ENCODE measurements at places on chromosomes 13 and 19.

GRCh38 chr13:80630685-80631121, 289.8 kb upstream of the SPRY2 start:
- DNase-seq: no peak

- DNase-seq: no peak
Measured at GRCh38 chr19:38455031-38455430, 21.5 kb downstream of the RYR1 start.

- no peak for DNase-seq
Measured at GRCh38 chr13:45482571-45483173, 17.9 kb downstream of the COG3 start.

GRCh38 chr13:109275852-109276251, 510.5 kb downstream of the IRS2 start:
- DNase-seq: no peak

GRCh38 chr19:18173054-18173571, 500 bp upstream of the IFI30 start:
- DNase-seq: no peak

GRCh38 chr13:72559716-72560115, 167.7 kb downstream of the MZT1 start:
- DNase-seq: no peak

GRCh38 chr13:66837246-66837645, 392.9 kb downstream of the PCDH9 start:
- DNase-seq: no peak

- no peak for DNase-seq
Measured at GRCh38 chr19:36963280-36963679, 47.1 kb downstream of the ZNF568 start.

GRCh38 chr13:42420304-42420703, 148.4 kb downstream of the AKAP11 start:
- no peak for DNase-seq

DNA sequence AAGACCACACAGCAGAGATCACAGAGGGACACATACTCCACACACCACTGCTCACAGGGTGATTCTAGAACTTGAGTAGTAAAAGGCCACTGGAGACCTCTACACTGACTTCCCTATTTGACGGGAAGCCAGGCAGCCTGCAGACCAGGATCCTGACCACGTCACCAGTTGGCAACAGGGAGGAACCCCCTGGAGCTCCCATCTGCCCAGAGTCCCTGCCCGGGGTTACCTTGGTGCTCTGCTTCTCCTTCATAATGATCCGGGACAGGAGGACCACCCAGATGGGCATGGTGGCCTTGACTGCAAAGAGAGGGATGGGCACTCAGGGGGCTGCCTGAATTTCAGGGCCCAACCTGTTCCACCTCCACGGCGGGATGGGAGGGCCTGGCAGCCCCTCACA, 932 bp downstream of the SLC35E1 start:
- no peak for DNase-seq

DNA sequence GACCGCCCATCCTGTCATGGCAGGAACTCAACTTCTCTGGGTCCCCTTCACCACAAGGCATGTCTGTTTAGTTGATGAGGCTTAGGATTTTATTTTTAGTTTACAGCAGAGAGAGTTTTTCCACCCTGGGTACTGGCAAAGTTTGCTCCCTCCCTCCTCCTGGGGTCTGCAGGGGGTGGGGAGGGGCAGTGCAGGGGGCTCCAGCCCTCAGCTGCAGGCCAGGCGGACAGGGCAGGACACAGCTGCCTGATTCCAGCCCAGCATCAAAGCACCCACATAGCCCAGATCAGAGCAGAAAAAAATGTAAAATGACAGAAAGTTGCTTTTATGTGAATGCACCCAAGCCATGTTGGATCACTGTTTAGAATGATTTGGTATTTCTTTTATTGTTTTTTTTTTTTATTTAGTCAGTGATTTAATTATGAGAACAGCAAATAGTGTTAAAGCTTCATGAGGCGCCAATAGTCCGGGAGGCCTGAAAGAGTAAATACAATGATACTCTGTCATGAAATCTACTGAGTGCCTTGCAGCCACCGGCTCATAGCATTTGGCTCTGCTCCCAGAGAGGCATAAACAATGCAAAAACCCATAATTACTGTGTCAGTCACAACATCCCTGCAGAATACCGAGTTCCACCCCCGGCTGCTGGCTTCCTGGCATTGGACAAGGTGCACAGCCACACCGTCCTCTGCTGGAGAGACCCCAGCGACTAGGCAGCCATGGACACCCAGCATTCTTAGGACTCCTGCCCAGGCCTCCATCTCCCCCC, 923.5 kb downstream of the UQCRFS1 start:
- no peak for DNase-seq

DNA sequence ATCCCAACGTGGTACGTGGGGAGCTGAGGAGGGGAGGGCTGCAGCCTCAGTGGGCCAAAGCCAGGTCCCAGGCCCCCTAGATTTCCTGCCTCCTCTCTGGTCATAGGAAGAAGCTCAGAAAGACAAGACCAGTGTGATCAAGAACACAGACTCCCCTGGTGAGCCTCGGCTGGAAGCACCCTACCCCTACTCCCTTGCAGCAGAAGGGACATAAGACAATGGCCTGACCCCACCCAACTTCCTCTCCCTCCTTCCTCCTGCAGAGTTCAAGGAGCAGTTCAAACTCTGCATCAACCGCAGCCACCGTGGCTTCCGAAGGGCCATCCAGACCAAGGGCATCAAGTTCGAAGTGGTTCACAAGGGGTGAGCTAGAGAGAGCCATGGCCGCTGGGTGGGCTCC, 11.5 kb downstream of the PODNL1 start:
- DNase-seq: no peak

DNA sequence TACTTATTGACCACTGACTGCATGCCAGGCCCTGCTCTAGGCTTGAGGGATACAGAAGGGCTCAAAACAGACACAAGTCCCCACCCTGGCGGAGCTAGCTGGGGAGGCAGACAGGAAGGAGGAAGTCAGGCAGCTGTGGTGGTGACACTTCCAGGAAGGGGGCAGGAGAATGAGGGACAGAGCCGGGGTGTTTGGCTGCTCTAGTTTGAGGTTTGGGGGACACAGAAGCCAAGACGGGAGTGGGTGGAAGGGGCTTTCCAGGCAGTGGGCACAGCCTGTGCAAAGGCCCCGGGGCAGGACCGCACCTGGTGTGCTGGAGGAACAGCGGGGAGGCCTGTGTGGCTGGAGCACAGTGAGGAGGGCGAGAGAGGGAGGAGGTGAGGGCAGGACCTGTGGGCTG, 4.0 kb downstream of the MRPL54 start:
- DNase-seq: no peak

GRCh38 chr13:113184568-113185440, 23.7 kb downstream of the PCID2 start:
- no peak for DNase-seq

- no peak for DNase-seq
Measured at GRCh38 chr13:68066879-68067513, 836.9 kb upstream of the PCDH9 start.

DNA sequence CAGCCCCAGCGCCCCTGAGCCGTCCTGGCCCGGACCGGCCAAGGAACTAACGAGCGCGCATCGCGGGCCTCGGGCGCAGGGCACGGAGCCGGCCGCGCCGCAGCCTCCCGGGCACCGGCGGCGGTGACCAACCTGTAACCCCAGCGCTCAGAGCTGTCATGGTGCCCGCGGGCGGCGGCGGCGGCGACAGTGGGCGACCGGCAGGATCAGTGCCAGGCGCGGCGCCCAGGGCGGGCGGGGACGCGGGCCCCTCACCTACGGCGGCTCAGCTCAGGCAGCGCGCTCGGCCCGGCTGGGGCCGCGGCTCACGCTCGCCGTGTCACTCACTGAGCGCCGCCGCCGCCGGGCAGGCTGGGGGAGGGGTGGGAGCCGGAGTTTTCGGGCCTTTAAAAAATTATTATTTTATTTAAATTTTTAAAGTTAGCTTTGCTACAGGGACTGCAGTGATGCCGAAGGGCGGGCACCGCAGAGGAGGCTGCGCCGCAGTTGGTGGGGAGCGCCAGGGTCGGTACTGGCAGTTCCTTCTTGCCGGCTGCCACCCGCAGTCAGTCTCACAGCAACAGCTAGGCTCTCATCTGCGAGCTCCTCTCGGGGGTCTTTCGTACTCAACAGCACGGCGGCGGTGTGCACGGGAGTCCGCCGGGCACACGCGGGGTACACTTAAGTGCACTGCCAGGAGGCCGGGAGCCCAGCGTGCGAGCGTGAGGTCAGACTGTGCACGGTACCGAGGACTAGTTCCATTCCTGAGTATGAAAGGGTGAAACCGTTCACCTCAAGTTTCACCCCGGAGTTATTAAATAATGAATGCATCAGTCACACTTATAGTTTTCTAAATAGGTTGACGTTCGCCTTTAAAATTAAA, at the start of gene NALCN:
NALCN (minus strand) TSS at position 328 of the 862 bp plus-strand sequence. CDS start 17,382 bp downstream, outside the sequence.
- DNase-seq: no peak

- DNase-seq: no peak
Measured at GRCh38 chr19:41501854-41502253, 58.9 kb downstream of the ERICH4 start.

GRCh38 chr19:1112268-1113029, 8.7 kb downstream of the GPX4 start:
- no peak for DNase-seq

DNA sequence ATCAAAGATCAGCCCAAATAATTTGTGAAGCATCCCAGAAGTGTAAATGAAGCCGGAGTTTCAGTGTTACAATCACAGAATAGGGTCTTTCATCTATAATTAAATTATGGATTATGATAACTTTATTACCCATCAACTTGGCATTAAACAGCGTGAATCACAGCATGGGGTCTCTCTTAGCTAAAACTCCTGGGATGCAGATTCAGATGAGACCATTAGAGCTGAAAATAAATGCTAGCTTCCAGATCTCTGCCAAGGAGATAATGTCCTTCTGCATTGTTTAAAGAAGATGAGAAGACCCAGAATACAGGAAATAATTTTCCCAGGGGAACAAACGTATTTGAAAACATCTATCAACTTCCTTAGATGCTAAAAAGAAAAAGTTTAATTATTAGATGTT, 546.0 kb upstream of the PCDH9 start:
- DNase-seq: no peak

GRCh38 chr19:47377801-47378200, 28.7 kb downstream of the DHX34 start:
- no peak for DNase-seq

GRCh38 chr19:32555786-32556185, 25.2 kb upstream of the PDCD5 start:
- no peak for DNase-seq

- DNase-seq: no peak
Measured at GRCh38 chr13:37485756-37486155, 112.8 kb downstream of the POSTN start.

DNA sequence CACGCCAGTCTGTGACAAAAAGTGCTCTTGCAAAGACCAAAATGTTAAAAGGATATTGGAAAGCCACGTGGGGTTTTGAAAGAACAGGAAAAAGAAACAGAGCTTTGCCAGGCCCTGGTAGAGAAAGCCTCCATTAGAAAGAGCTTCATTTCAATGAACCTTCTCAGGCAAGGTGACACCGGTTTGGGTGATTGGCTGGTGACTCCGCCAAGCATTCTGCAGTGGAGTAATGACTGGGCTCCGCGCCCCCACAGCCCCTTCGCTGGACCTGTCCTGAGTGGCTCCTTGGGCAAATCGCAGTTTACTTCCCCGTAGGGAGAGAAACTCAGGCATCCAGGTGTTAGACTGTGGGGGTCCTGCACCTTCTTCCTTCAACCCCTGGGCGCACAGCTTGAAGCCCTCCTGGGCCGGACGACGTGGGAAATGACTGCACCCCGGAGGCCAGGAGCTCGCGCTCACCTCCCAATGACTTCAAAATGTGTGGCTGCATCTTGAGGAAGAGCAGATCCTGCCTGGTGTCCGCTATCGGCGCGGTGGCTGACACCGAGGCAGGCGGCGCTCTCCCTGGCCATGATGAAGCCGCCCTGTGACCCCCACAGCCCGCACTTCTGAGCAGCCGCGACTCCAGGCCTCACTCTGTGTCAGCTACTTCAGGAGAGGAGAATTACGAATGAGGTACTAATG, 444.6 kb upstream of the SGCG start:
- DNase-seq: no peak

GRCh38 chr13:39935155-39935554, 279.7 kb downstream of the COG6 start:
- no peak for DNase-seq

DNA sequence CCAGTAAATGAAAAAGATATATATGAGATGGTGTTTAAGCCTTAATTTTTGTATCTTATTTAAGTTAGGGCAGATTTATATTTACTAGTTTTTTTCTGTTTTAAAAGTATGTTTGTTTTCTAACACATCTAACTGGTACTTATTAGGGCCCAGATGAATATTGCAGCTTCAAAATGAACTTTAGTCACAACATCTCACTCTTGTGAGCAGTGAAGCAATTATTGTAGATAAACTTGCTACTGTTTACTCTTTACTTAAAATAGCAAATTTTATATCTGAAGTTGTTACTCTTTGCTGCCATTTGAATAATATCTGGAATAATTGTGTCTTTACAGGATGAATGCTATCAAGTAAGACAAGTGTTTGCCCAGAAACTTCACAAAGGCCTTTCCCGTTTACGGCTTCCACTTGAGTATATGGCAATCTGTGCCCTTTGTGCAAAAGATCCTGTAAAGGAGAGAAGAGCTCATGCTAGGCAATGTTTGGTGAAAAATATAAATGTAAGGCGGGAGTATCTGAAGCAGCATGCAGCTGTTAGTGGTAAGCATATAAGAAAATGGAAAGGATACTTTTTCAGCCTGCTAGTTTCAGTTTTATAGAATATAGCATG, 166.8 kb downstream of the PDS5B start:
- no peak for DNase-seq

DNA sequence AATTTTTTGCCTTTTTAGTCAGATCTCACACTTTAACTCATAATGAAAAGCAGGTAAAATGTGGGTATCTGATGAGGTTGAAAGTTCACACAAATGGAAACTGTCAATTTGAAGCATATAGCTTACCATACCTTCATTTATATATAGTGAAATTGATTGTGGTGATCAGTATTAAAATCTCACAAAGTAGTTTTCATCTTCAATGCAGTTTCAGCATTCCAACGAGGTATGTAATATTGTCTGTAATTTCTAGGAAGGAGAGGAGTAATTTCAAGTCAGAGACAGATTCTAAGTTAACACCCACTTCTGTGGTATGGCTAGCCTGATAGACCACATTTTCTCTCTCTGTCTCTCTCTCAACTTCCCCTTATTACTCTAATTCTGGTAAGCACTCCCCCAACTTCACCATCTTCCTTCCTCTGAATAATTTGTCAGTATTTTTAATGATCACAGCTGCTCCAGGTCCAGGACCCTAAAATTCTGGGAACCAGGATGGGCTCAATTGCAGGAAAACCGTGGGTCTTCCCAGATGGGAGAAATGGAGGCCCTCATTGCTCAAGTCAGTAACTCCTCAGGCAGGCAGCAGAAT, 455.7 kb downstream of the FGF9 start:
- no peak for DNase-seq

GRCh38 chr13:26220575-26220974, 1.5 kb downstream of the RNF6 start:
- DNase-seq: no peak

- no peak for DNase-seq
Measured at GRCh38 chr13:19634256-19634740, 839 bp downstream of the MPHOSPH8 start.

Measured in effector CD4-positive, alpha-beta T cell (primary cell).